CD4-positive, alpha-beta T cell treated with Interleukin-17A for 1 hour (primary cell): ENCODE measurements at places on chromosomes 13 and 19.

- DNase-seq = no peak
These were observed 35.1 kb downstream of the RASA3 start for GRCh38 chr13:114097212-114097892.

GRCh38 chr19:39207293-39207836 is 3.3 kb upstream of the SYCN start:
- DNase-seq = no peak

DNA sequence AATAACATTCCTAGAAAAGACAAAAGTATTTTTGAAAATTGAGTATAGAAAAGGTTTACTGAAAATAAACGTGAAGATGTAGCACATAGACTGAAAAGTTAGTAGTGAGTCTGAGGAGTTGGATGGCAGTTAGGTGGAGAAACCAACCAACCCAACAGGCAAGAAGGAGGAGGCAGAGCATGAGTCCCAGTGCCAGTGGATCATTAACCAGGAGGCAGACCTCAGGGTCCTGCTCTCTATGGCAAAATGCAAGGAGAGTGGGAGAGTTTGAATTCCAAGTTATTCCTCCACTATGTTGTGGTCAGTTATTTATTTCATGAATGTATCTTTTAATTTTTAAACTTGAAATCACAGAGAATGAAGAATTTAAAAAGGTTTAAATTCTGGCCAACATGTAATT is 446.4 kb downstream of the GPC6 start:
- no peak for DNase-seq

DNA sequence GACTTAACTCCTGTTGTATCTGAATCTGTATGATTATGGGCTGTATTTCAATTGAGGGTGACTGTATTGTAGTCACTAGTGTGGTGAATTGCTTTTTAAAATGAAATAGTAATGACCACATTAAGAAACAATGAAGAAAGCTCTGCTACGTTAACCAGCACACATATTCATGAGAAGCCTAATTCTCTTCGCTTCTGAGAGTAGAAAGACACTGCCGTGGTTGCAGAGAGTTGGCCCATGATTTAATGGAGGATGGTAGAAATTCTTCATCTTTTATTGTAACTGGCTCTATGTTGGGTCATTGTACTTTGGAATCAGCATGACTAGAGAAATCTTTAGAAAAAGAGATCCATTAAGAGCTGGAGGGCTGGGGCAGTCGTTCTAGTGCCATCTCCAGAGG is 451.5 kb downstream of the PCDH17 start:
- no peak for DNase-seq

- no peak for DNase-seq
These were observed 46.2 kb downstream of the DCT start for GRCh38 chr13:94433055-94433961.

DNA sequence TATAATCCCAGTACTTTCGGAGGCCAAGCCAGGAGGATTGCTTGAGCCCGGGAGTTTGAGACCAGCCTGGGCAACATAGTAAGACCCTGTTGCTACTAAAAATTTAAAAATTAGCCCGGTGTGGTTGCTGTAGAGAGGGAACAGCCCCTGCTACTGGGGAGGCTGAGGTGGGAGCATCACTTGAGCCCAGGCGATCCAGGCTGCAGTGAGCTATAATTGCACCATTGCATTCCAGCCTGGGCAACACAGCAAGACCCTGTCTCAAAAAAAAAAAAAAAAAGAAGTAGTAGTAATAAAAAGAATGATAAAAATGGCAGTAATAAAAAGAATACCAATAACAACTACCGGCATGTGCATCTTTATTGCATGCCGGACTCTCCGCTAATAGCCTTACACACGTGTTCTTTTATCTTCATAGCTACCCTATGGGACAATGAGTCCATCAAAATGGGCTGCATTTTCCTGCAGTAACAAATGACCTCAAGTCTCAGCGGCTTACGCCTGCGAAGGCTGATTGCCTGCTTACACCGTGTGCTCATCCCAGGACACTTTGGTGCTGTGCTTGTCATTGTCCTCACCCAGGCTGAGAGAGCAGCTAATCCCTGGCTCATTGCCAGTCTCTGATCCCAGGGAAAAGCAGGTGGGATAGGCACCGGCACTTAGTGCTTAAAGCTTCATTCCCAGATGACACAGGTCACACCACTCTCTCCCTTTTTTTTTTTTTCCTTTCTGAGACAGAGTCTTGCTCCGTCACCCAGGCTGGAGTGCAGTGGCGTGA is 14.4 kb upstream of the SYCN start:
- no peak for DNase-seq

DNA sequence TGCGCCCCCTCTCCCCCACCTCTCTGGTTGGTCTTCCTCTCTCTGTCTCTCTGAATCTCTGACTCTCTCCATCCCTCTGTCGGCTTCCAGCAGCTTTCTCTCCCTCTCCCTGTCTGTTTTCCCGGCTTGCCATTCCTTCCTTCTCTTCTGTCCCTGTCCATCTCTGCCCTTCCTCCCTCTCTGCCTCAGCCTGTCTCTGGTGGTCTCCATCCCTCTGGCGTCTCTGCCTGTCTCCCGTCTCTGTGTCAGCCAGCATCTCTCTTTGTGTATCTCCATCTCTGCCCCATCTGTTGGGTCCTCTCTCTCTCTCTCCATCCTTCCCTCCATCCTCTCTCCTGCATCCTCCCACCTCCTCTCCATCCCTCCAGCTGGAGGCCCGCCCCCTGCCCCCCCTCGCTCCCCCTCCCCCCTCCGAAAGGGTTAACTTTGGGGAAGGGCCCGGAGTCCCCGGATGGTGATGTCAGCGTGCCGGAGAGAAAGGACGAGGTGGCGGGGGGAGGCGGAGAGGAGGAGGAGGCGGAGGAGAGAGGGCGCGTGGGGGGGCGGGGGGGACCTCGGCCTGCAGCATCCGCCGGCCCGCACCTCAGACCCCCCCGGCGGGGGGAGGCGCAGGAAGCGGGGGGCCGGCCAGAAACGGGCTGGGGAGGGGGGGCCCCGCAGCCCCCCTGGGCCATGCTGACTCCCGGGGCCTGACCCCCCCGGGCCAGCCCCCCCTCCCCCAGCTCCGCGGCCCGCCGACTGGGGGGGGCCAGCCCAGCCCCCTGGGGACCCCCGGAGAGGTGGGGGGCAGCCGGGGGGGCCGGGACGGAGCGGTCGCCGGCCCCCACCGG is at the start of gene BRSK1:
Gene BRSK1 (plus strand): TSS at position 450 of the 830 bp plus-strand sequence. CDS start 446 bp downstream, outside the sequence.
- DNase-seq = peak; percentile 74

GRCh38 chr13:21742096-21742495 is 71.2 kb downstream of the FGF9 start:
- no peak for DNase-seq

DNA sequence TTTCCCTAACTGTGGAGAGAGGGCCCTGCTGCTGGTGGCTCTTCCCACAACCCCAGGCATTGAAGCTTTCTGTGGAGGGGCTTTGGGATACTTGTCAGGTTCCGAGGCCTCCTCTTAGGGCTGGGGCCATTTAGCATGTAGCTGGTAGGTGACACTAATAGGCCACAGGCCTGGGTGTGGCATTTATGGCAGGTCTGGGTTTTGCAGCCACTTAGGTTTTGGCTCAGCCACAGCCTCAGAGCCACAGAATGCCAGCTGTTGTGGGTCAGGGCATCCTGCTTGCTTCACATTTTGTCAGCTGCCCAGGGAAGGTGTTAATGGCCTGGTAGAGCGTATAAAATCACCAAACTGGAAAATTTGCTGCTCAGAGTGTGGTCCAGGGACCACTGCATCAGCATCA is 15.7 kb downstream of the FAM124A start:
- no peak for DNase-seq

DNA sequence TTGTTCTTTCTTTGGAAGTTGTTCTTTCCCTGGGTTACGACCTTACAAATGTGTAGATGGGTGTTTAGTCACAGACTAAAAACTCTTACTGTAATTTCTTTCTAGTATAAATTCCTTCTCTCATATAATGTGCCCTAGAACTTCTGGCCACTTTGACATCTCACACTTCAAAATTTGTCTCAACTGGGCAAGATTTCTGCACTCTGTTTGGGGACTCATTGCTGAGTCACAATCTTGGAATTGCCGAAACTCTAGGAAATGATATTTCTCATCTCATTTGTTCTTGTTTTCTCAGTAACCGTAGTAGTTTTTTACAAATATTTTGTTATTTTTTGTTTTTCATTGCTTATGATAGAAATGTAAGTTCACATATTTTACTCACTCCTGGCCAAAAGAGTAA is 2523.2 kb upstream of the PCDH20 start:
- DNase-seq = no peak

DNA sequence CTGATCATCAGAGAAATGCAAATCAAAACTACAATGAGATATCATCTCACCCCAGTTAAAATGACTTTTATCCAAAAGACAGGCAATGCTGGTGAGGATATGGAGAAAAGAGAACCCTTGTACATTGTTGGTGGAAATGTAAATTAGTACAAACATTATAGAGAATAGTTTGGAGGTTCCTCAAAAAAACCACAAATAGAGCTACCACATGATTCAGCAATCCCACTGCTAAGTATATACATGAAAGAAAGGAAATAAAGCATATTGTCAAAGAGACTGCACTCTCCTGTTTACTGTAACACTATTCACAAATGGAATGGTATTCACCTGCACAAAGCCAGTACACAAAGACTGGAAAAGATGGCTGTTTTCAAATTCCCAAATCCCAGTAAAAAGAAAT is 1233.7 kb downstream of the PCDH17 start:
- no peak for DNase-seq

DNA sequence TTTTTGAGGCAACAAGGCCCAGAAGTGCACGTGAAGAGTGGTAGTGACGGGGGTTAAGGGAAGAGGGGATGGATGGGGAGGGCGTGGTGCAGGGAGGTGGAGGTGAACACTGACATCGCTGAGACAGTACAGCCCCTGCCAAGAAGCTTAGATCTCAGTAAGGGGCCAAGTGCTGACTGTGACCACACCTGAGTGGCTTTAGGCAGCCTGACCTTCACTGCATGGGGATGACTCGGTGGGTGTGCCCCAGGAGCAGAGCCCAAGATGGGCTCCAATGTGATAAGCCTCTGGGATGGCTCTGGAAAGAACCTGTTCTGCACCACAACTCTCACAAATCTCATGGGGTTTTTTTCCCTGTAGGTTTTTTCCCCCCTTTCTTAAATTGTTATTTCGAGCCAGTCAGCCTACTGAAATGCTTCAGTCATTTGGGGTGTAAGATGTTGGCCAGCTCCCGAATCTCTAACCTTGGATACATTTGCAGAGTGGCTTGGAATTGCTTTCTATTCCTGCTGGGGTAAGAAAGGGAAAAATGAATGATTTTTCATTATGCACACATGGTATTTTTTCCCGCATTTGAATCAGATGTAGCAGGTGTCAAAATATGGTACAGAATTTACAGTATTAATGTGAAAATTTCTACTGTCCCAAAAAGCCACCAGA is 165.0 kb downstream of the TM9SF2 start:
- DNase-seq = no peak

DNA sequence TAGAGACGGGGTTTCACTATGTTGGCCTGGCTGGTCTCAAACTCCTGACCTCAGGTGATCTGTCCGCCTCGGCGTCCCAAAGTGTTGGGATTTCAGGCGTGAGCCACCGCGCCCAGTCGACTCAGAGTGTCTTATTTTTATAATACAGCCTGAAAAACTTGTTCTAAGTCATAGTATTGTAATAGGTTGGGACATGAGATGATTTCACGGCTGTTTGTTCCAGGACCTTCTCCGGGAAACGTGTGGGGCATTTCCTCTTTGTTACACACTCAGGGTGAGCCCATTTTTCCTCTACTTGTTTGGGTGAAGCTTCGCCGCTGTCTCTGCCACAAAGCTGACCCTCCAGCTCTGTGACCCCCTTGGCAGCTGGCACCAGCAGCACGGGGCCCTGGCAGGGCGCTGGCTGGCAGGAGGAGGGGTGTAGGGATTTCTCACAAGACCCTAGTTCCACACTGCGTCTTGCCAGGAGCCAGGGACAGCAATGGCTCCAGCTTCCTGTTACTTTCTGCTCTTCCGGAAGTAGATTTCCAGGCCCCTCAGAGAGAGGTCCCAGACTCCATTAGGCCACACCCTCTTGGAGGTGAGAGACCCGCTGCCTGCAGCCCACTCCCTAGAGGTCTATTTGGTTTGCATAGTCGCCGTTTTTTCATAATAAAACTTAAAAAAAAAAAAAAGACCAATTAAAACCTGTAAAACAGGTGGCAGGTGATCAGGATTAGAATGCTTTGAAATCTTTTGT is 15.6 kb downstream of the FGF21 start:
- DNase-seq = no peak

DNA sequence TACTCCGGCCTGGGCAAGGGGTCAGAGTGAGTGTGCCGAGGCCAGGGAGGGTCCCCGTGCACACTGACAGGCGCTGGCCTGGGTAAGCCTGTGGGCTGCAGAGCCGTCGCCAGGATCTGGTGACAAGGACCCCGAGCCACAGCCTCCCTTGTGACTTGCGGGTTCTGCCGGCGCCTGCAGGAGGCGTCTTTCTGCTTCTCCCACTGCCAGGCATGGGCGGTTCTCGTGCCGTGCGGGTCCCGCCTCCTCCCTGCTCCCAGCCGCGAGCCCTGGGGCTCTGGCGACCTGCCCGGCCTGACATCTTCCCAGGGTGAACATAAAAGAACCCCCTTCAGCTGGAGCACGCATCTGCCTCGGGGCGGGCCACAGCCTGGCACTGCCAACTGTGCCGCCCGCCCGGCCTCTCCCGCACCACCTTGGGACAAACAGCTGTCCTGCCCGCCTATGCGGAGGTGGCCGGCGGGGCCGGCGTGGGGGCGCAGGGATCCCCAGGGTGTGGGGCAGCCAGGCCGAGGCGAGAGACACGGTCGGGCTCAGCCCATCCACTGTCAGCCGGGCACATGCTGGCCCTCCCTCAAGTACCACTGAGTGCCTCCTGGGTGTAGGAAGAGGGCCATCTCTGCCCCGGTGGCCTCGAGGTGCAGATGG is 1.5 kb upstream of the HCN2 start:
- peak; percentile 73 for DNase-seq

GRCh38 chr19:10625003-10625761 is at the start of gene SLC44A2:
SLC44A2 (plus strand) TSS chr19:10625553; CDS start chr19:10625634, 81 bp downstream.
- DNase-seq = no peak

GRCh38 chr13:111178402-111178801 is 63.3 kb downstream of the ARHGEF7 start:
- DNase-seq = no peak

DNA sequence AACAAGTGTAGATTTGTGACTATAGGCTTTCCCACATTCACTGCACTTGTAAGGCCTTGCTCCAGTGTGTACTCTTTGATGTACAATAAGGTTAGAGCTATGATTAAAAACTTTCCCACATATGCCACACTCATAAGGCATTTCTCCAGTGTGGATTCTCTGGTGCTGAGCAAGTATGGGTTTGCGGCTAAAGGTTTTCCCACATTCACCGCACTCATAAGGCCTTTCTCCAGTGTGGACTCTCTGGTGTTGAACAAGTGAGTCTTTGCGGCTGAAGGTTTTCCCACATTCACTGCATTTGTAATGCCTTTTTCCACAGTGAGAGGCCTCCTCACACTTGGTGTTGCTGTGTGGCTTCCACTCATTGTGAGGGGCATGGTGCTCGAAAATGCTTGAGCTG is 3.7 kb downstream of the ZNF772 start:
- no peak for DNase-seq

DNA sequence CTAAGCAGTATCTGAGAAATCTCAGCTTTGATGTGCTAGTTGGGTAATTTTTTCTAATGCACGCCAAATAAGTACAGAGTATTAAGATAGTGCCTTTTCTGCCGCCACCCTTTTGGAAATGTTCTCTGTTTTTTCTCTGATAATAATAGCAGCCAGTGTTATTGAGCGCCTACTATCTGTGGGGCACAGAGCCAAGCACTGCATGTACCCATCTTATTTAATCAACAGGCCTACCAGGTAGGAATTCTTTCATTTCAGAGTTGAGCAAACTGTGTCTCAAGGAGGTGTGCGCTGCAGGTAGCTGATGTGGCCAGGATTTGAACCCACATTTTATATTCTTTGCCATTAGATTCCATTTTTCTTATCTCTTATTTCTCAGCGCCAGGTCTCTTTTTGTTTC is 1.4 kb downstream of the EPN1 start:
- DNase-seq = no peak
